Colonic mucosa (tissue), 4 donors: ENCODE measurements at places on chromosomes 11 and 22.

- H3K4me3 ChIP-seq, result no peak overlapping the region
- H3K36me3 ChIP-seq, result no peaks in the 10 kb centered on the region
Measured at GRCh38 chr11:3669128-3669527, 2.1 kb downstream of the CHRNA10 start.

DNA sequence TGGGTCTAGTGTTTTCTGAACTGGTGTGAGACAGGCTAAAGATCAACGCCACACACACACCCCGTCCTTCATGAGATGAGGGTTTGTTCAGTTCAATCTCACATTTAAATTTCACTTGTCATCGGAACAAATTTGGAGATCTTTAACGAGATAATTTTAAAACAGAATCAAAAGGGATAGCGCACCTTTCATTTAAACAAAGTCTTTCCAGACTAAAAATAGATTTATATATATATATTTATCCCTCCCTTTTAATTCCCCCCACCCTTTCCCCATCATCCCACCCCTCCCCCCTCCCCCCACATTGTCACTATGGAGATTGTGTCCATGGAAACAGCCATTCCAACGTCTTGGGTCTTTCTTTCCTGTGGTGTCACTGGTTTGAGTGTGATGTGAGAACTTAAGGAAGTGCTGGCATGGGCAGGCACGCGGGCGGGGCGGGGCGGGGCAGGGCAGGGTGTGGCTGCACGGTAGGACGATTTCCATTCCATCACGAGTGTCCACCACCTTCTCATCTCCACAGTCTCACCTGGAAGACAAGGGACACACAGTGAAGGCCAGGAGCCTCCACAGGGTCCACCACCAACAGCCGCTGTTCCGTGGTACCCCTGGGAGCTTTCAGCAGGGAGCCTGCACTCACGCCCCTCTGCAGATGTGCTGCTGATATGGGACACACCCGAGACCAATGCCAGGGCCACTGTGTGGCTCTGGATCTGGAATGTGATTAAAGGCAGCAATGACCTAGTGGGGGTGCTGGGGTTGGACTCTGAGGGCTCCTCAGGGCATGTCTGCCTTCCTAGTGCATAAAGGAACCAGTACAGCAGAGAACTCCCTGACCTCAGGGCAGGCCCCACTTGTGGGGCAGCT lies 30.5 kb upstream of the CYP2D6 start:
- H3K36me3 ChIP-seq, result no peaks in the 10 kb centered on the region
- peaks cover 2% of the 10 kb centered on the region for H3K4me1 ChIP-seq
- H3K27me3 ChIP-seq, result no peaks in the 10 kb centered on the region
- H3K27ac ChIP-seq, result peak overlapping the region; percentile 16

GRCh38 chr11:83895516-83895915 lies 609.3 kb upstream of the CCDC90B start:
- H3K4me1 ChIP-seq, result no peaks in the 10 kb centered on the region
- H3K4me3 ChIP-seq, result no peak overlapping the region
- no peaks in the 10 kb centered on the region for H3K27me3 ChIP-seq
- no peaks in the 10 kb centered on the region for H3K36me3 ChIP-seq

- peak overlapping the region; percentile 86 for H3K4me3 ChIP-seq
- H3K27ac ChIP-seq, result peak overlapping the region; percentile 87
- no peaks in the 10 kb centered on the region for H3K27me3 ChIP-seq
Measured at GRCh38 chr11:2991452-2992233, 486 bp downstream of the NAP1L4 start.

- H3K4me3 ChIP-seq, result no peak overlapping the region
- no peaks in the 10 kb centered on the region for H3K4me1 ChIP-seq
- no peaks in the 10 kb centered on the region for H3K27me3 ChIP-seq
- H3K27ac ChIP-seq, result no peak overlapping the region
Measured at GRCh38 chr11:69921128-69922014, 102.2 kb upstream of the FGF3 start.
